ENCODE measurements at places on chromosomes 12 and 14.

- no peak for DNase-seq
These were observed 62.0 kb downstream of the PLEKHA5 start for GRCh38 chr12:19191563-19191962.

DNA sequence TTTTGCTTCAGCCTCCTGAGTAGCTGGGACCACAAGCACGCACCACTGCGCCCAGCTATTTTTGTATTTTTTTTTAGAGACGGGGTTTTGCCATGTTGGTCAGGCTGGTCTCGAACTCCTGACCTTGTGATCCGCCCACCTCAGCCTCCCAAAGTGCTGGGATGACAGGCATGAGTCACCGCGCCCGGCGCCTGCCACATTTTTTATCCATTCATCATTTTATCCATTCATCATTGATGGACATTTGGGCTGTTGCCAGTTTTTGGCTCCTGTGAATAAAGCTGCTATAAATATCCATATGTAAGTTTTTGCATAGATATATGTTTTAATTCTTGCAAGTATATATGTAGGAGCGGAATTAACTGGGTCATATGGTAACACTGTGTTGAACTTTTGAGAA is 79.5 kb downstream of the DAAM1 start:
- peak; percentile 70 for DNase-seq

DNA sequence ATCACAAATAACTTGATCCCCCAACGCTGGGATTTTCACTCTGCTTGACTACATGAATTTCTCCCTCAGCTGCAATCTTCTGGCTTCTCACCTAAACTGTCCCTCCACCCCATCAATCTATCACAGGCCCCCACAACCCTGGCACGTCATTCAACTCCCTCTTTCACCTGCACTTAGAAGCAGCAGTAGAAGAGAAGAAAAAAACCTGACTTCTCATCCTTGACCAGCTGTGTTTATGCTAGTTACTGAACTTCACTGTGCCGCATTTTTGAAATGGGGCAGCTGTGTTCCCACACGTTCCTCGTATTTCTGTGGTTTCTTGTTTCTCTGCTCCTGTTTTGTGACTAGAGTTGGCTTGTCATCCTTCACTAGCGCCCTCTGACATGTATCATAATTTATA is 35.0 kb downstream of the ITPR2 start:
- peak; percentile 32 for DNase-seq

DNA sequence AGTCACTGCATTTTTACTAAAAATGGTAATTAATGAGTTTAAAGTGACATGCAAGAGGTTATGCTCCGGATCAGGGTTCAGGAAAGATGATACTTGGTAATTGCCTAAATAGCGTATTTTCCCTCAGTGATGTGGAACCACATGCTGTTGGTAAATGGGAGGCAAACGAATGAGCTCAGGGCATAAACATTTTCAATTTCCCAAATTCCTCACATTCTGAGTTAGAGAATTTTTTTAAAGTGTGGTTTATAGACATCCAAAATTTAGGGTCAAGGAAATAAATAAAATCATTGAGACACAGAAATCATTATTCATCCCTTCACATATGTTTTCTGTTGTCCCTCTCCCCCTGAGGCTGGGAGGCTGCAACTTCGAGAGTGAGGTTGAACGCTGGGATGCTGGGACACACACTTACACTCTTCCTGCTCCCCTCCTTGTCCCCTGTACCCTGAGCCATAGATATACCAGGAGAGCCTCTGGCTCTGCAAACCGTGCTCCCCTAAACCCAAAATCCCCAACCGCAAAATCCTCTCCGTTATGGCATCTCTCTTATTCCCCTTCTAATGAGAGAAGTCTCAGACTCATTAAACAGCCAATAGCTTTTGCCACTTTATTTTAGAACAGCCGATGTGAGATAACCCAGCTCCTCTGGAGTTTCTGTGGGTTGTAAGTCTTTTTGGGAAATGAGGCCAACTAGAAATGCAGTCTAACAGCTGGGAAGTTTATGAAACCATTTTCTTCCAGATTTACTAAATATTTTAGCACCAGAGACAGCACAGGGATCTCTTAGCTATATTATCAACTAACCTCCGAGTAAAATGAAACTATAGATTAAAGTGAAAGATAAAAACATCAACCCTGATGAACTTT is 21.4 kb upstream of the ADGRD1 start:
- no peak for DNase-seq

DNA sequence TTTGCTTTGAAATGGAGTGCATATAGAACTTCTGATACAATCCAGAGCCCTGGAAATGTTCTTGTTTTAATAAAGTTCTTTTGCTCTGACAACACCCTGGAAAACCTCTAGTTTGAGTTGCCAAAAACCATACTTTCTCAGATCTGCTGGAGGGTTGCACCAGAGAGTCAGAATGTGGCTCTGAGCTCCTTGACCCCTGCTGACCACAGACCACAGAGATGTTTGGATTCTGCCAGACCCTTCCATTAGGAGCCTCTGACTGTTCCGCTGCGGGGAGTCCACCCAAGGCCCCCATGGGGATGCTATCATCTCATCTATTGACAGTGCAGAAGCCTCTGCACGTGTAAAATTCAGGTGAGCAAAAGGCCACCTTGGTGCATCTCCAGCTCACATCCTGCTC is 332.6 kb downstream of the GLT1D1 start:
- no peak for DNase-seq

GRCh38 chr12:69332815-69333358 is 15.3 kb upstream of the LYZ start:
- DNase-seq: no peak

DNA sequence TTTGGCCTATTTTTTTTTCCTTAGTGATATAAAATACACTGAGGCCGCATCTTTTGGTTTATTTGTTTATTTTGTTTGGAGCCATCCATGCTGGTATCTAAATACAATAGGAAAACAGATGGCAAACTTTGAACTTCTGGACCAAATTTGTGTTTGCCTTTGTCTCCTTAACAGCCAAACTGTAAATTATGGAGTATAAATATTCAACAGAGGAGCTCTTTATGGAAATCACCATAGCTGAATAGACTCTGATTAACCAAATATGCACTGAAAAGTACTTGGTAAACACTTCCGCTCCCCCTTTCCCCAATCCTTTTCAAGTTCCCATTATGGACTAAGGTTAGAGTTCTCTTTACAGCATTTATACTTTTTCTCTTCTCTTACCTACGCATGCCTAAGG is 80.5 kb downstream of the TESC start:
- DNase-seq: no peak

DNA sequence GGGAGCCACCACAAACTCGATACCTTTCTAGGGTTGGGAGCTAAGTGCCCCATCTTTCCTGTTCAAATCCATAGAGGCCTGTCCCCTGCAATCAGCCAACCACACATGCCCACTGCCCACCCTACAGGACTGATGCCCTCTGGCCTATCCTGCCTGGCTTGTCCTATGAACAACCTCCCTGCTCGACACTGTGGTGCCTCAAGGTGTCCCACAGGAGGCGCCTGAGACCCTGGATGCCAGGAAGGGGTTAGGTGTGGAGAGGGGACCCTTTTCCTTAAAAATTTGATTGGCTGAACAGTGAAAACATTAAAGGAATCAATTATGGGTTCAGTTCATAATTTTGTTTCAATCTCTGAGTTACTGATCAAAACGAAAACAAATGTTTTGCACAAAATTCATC is 97.3 kb upstream of the FZD10 start:
- no peak for DNase-seq

- no peak for DNase-seq
These were observed 98.6 kb downstream of the VRK1 start for GRCh38 chr14:96895658-96896271.

DNA sequence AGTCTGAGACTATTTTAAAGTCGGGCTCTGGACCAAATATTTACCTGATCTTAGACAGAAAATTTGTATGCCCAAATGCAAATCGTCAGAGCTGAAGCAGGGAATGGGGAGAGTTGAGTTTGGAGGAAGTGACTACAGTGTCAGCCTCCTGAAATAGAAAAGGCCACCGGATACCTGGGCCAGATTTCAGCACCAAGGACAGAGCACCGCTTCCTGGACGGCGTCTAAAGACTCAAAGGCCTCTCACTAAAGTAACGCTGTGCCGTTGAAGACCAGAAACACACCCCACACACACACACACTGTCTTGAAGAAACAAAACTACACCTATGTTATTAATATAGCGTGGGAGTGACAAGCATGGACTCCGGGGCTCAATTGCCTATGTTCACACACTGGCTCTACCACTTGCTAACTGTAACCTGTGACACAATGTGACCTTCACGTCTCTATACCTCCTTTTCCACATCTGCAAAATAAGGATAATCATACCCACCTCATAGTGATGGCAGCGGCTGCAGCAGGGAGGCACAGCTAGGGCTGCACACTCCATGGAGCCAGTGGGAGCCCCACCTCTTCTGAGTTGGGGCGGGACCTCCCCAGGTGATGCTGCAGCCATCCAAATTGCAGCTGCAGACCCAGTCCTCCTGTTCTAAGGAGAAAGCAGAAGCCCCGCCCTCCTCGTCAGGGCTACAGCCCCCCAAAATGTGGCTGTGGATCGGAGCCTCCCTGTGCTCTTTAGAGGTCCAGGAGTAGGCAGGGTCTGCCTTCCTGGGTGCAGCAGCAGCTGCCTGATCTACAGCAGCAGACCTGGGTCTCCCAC is 35.6 kb downstream of the KRT76 start:
- peak; percentile 57 for DNase-seq

DNA sequence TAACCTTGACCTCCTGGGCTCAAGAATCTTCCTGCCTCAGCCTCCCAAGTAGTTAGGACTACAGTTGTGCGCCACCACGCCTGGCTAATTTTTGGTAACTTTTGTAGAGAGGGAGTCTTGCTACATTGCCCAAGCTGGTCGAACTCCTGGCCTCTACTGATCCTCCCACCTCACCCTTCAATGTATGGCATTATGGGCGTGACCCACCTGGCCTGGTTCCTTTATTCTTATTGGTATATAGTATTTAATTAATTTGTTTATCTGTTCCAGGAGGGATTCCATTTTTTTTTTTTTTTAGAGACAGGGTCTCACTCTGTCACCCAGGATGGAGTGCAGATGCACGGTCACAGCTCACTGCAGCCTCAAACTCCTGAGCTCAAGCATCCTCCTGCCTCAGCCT is 40.9 kb upstream of the EAPP start:
- DNase-seq: no peak

- peak; percentile 72 for DNase-seq
These were observed 2.5 kb downstream of the FUT8 start for GRCh38 chr14:65414961-65415589.

GRCh38 chr12:132054983-132055382 is 89.1 kb downstream of the DDX51 start:
- DNase-seq: no peak

DNA sequence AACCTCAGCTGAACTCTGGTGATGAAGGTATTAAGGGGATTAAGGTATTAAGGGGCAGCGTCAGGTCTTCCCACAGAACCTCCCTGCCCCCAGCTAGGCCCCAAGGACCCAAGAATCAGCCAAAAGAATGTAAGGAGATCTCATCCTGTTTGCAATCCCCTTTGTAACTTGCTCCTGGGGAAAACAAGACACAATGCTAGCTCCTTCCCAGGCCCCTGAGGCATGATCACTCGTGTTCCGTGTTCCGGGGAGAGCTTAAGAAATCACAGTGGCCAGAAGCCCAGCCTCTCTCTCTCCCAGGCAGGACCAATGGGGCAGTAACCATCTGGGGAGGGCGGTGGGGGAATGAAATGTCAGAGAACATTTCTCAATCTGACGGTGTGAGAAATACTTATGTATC is 33.2 kb downstream of the PIGH start:
- peak; percentile 36 for DNase-seq

GRCh38 chr14:69972755-69973154 is 93.5 kb downstream of the SMOC1 start:
- DNase-seq: no peak

DNA sequence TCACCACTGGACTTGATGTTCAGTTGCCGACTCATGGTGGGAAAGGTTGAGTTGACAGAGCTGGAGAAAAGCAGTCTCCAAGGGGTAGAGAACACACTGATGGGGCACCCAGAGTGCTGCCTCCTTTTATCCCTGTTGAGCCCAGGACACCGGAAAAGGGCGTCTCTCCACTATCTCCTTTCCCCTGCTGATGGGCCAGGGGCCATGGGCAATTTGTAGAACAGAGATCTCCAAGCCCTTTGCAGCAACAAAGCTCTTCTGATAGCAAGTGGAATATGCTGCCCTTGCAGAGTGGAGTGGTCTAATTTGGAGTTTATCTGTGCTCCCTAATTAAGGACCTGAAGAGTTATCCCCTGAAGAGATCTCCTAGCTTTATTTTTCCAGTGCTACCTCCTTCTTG is at the start of gene KRT74:
KRT74 (minus strand) TSS at position 101 of the 400 bp plus-strand sequence; CDS start at position 35, 66 bp downstream.
- no peak for DNase-seq

GRCh38 chr14:95077345-95077744 is 80.0 kb downstream of the DICER1 start:
- no peak for DNase-seq

DNA sequence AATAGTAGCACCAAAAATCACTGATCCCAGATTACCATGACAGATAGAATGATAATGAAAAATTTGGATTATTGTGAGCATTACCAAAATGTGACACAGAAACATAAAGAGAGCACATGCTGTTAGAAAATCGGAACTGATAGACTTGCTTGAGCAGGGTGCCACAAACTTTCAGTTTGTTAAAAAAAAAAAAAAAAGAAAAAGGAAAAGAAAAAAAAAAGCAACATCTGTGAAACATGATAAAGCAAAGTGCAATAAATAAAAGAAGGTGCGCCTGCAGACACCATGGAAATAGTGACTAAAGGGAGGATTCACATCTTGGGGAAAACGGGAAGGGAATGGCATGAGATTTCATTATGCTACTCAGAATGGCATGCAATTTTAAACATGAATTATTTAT is 6.6 kb upstream of the PARP11 start:
- DNase-seq: no peak

GRCh38 chr12:12267742-12268200 is 927 bp upstream of the LRP6 start:
- no peak for DNase-seq

DNA sequence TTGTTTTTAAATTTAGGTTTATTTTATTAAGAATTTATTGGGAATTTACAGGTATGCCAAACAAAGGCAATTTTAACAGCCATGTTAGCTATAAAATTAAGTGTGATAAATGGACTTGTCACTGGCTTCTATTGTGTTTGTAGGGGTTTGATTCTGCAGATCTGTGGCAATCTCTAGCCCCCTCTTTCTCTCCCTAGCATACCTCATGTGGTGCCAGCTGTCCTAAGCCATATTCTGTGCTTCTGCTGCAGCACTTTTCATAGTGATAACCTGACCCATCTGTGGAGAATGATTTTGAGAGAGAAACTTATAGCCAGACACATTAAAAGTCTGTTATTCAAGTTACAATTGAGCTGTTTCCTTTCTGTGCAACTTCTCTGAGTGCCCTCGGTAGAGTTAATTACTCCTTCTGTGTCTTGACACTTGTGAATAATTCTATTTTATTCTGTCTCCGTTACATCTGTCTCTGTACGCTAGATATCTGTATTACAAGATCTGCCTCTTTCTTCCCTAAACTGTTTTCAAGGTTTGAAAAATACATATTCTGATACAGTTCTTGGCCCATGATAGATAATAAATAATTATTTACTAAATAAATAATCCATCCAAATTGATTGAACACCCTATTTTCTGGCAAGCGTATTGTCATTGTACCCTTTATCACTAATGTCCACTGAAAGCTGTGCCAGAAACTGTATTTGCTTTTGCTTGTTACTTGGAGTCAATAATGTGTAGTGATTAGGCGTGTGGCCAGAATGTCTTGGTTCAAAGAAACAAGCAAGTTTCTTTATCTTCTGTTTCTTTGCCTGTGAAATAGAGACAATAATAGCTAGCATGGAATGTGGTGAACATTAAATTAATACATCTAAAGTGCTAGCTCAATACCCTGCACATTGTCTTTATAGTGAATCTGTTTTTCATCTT is 40.0 kb downstream of the FRS2 start:
- DNase-seq: no peak

GRCh38 chr14:99272899-99273765 is 1.1 kb upstream of the BCL11B start:
- DNase-seq: no peak

GRCh38 chr14:66043921-66044320 is 442.2 kb upstream of the CCDC196 start:
- peak; percentile 64 for DNase-seq

Measured in cardiac fibroblast (primary cell).